Ascending aorta (tissue), 2 donors: ENCODE measurements at places on chromosomes 16 and 17.

DNA sequence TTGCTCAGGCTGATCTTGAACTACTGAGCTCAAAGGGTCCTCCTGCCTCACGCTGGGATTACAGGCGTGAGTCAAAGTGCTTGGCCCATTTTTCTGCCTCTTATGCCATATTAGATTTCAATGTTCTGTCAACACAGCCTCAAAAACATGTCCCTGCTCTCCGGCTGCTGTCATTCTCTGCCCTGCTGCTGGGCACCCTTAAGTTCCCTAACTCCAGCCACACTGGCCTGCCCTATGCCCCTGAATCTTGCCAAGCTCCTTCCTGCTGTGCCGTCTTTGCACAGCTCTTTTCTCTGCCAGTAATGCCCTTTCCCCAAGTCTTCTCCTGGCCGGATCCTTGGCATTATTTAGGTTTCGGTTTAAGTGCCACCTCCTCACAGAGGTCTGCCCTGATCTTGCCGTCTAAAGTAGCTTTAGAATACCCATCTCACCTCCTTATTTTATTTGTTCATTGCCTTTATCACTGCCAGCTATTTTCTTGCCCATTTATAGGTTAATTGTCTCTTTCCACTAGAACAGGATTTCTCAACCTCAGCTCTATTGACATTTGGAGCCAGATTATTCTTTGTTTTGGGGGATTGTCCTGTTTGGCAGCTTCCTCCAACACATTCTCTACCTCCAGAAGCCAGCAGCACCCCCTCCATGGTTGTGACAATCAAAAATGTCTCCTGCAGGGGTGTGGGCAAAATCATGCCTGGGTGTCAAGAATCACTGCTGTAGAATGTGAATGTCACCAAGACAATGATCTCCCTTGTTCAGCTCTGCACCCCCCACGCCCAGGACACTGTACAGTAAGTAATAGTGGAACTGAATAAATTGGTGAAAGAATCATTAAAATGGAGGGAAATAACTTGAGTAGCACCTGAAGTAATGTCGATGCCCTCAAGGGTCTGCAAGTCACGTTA, 168.2 kb downstream of the CYLD start:
- H3K4me1 ChIP-seq, result no peaks in the 10 kb centered on the region
- no peaks in the 10 kb centered on the region for H3K27me3 ChIP-seq

DNA sequence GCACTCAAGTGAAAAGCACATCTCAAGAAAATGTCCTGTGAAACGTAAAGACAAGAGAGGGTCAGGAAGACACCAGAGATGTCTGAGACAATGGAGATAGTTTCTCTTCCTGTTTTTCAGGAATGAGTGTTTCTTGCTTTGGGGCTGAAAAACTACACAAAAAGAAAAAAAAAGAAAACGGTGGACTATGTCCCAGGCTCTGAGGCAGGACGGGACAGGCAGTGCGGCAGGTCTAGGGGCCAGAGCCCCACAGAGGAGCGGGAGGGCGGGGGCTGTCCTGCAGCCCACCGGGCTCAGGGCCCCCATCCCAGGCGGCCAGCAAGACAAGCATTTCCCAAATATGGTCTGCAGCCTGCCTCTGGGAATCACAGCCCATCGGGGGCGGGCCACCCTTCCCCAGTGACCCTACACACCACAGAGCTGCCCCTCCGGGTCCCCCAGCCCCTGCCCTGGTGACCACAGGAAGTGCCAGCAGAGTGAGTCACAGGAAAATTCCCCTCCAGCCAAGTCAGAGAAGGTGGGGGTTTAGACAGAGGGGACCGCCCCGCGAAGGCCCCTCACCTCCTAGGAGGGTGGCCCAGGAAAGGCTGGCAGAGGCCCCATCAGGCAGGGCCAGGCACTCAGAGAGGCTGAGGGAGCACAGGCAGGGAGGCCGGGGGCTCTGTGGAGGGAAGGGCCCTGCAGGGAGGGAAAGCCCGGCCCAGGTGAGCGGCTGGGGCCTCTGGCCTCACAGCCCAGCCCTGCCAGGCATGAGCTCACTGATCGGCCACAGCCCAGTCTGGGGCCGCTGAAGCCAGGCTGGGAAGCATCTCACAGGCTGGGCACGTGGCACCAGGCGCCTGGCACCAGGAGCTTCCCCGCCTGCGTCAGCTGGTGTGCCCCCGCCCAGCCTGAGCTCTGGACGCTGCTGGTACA, 6.3 kb downstream of the BCAR1 start:
- H3K4me3 ChIP-seq, result peak overlapping the region; percentile 40
- peaks cover 30% of the 10 kb centered on the region for H3K36me3 ChIP-seq
- H3K27me3 ChIP-seq, result no peaks in the 10 kb centered on the region

- no peaks in the 10 kb centered on the region for H3K4me1 ChIP-seq
- H3K36me3 ChIP-seq, result no peaks in the 10 kb centered on the region
- DNase-seq, result no peak
- H3K27ac ChIP-seq, result no peak overlapping the region
These were observed 370.3 kb downstream of the WWOX start for GRCh38 chr16:78469787-78470186.

DNA sequence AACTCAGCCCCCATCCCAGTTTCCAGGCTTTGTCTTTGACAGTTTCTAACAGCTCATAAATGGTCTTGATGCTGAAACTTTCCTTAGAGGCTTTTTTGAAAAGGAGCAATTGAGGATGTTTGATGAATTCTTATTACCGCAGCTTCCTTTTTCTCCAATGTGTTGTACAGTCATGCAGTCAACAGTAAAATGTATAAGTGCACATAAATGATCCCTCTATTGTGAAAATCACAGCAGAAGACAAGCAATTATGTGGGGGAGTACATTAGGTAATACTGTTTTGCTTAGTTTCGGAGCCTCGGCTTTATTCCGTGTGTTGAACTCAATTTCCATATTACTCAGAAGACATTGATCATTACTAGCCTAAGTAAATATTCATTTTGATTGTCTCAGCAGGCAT, 673.7 kb downstream of the CDH8 start:
- H3K27me3 ChIP-seq, result no peaks in the 10 kb centered on the region
- no peak overlapping the region for H3K4me3 ChIP-seq
- no peak overlapping the region for H3K27ac ChIP-seq
- H3K36me3 ChIP-seq, result no peaks in the 10 kb centered on the region
- DNase-seq, result no peak
- H3K4me1 ChIP-seq, result no peaks in the 10 kb centered on the region

DNA sequence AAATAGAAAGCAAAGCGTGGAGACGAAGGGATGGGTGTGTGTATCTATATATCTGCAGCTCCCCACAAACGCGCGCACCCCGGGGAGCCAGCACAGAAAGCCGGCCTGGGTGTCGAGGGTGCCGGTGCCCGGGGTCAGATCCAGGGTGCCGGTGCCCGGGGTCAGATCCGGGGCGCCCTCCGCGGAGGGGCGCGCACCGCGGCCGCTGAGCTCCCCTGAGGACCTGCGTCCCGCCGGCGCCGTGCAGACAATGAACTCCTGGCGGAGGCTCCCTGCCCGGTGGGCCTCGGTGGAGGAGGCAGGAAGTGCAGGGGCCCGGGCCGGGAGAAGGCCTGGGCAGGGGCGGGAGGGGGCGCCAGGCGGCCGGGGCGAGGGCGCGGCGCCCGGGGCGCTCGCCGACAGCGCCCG, 1.1 kb downstream of the ZNF423 start:
- no peaks in the 10 kb centered on the region for H3K36me3 ChIP-seq
- H3K27me3 ChIP-seq, result no peaks in the 10 kb centered on the region
- no peaks in the 10 kb centered on the region for H3K4me1 ChIP-seq
- DNase-seq, result no peak
